GOT3 (cell line): ENCODE measurements at places on chromosomes 3 and 15.

DNA sequence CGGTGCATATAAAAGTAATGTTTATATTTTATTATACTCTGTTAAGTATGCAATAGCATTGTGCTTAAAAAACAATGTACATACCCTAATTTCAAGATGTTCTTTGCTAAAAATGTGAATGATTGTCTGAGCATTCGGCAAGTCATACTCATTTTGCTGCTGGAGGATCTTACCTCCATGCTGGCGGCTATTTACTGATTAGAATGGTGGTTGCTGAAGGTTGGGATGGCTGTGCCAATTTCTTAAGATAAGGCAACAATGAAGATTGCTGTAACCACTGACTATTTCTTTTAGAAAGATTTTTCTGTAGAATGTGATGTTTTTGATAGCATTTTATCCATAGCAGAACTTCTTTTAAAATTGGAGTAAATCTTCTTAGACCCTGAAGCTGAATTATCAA, 932.7 kb downstream of the ZPLD1 start:
- DNase-seq, result no peak

DNA sequence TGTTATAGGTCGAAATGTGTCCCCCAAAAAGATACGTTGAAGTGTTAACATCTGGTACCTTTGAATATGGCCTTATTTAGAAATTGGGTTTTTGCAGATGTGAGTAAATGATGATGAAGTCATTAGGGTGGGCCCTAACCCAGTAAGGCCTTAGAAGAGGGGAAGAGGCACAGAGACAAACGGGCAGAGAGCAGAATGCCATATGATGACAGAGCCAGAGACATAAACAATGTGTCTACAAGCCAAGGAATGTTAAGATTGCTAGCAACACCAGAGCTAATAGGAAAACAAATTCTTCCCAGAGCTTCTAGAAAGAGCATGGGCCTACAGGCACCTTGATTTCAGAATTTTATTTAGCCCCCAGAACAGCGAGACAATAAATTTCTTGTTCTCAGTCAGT, 693.1 kb upstream of the NECTIN3 start:
- no peak for DNase-seq

DNA sequence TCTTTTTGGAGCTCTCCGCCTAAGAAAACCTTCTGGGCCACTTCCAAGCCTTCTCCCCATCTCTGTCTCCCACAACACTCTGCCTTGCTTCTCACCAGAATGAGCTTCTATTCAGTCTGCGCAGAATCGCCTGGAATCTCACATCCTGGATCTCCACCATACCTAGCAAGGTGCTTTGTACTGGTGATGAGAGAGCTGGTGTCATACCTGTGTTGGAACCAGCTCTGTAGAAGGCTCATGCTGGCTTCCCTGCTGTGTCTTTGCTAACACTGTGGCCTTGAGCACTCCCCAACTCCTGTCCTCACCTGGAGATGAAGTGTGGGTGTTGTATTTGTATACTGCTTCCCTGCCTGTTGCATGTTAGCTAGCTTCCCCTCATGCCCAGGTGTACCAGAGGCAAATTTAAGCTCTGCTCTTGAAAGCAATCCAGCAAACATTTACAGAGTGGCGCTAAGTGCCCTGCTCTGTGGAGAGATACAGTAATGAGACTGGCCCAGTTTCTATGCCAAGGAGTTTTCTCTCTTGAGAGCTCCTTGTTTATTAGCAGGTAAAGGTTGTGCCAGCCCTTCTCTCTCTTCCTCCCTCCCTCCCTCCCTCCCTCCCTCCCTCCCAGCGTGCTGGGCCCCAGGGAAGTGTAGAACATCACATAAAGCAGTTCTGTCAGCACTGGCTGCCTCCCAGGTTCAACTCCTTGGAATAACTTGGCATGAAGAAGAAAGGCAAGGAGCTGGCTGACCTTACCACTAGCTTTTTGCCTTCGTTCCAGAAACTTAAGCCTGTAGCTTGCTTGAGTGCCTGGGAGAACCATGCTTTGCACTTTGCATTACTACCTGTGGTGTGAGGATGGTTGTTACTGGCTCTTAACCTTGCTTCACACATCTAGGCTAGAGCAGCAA, 54.9 kb downstream of the TRIM71 start:
- no peak for DNase-seq

DNA sequence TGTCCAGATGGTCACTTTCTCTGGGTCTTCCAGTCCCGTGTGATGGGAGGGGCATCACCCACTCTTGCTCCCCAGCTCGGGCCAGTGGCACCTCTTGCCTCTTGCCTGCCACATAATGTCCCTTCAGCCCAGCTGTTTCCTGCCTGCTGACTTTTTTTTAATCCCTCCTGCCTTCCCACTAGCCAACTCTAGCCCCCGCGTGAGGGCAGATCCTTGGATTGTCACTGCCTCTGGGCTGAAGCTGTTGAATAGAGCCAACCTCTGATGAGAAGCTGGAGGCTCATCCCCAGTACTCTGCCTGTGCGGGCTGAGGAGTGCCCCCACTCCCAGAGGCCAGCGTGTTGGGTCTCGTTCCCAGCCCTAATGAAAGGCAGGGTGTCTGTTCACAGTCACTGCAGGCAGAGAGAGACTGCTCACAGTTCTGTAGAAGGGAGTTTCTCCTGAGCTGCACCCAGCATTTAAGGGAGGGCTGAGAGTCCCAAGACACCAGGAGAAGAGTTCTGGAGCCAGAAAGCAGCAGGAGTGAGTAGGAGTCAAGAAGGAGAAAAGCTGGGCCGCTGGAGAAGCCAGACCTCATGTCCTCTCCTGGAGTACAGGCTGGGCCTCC, 30.1 kb upstream of the TIMP4 start:
- DNase-seq, result no peak

GRCh38 chr15:41827290-41827879, 507 bp upstream of the JMJD7 start:
- DNase-seq, result no peak

GRCh38 chr15:64883997-64884511, 27.6 kb upstream of the ANKDD1A start:
- peak; percentile 41 for DNase-seq

GRCh38 chr3:21524133-21524532, 226.9 kb downstream of the ZNF385D start:
- DNase-seq, result no peak

GRCh38 chr15:63492541-63493077, 11.8 kb upstream of the USP3 start:
- DNase-seq, result no peak

DNA sequence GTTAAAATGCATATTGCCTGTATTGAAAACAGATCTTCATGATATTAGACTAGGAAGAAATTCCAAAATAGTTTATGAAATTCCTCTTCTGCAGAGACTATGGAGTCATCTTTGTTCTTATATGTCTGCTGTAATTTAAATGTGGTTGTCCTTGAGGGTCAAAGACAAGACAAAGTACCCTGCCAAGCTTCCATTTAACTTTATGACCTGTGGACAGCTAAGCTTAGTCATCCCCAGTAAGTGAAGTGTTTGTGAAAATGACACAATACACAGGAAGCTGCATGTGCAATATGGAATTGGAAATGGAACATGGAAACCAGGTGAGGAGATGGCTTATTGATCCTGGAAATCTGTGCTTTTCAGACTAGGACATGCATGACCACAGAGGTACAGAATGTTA, 68.5 kb upstream of the GBE1 start:
- no peak for DNase-seq

DNA sequence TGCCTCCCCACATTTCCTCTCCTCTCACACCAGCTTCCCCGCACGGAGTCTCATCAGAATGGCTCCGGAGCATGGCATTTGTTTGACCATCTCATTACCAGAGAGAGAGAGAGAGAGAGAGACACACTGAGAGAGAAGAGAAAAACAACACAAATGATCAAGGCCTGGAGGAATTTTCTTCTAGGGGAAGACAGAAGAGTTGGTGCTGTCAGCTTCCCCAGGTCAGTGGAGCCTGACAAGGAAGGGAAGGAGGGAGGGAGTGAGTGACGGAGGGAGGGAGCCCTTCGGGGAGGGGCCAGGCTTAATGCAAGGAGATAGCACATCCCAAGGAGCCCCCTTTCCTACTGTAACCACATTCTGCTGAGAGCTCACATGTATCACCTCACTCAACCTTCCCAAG, 9.1 kb downstream of the ST8SIA2 start:
- no peak for DNase-seq

DNA sequence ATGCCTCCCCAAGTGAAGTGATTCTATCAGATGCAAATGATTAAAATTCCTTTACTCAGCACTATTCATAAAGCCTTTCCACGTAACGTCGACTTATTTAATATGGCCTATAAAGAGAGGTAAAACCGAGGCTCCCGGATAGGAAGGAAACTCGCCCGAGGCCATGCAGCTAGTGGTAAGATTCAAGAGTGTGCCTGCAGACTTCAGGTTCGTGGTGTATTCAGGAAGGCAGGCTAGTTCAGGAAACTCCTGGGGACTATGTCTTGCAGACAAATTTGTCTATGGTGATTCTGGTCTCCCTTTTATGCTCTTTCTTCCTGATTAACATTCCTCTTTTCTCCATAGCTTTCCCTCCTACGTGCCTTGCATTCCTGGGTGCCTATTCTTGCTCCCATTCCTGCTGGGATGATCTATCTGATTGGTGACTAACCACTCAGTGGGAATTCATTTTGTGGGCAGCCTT, 150.7 kb downstream of the SST start:
- DNase-seq, result no peak

DNA sequence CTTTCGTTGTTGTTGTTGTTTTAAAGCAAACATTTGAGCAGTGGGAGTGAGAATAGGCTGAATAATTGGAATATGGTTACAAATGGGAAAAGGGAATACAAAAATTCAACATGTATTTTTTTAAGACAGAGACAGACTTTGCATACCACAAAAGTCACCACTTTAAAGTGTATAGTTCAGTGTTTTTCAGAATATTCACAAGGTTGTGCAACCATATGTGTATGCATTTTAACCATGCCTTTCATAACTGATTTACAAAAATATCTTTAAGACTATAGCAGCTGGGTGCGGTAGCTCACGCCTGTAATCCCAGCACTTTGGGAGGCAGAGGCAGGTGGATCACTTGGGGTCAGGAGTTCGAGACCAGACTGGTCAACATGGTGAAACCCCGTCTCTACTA, 41.3 kb downstream of the EHHADH start:
- DNase-seq, result no peak

DNA sequence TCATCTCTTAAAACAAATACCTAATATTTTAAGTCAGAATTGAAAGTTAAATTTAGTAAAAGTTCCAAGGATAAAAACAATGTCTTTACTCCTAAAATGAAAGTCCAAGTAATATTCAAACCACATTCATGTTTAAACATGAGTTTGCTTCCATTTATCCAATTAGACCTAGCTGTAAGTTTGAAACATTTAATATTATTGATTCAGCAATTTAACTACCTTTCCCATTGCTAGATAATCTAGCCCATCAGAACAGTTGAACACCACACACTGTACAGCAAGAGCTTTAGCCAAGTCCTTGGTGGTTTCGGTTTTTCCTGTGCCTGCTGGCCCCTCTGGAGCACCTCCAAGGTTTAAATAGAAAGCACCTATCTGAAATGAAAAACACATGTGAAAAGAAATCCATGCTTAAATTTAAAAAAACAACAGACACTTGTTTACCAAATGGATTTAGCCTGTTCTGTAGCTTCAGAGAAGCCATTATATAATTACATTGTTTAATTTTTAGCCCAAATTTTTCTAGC, 97.8 kb downstream of the DNAH12 start:
- no peak for DNase-seq

GRCh38 chr3:135141672-135142071, 346.6 kb downstream of the EPHB1 start:
- no peak for DNase-seq

- DNase-seq, result no peak
Observed at GRCh38 chr3:57078635-57079473, 18.4 kb downstream of the SPATA12 start.

- no peak for DNase-seq
Observed at GRCh38 chr3:128131897-128132646, 8.5 kb upstream of the RUVBL1 start.

- no peak for DNase-seq
Observed at GRCh38 chr15:73809728-73810501, 56.8 kb upstream of the INSYN1 start.

- DNase-seq, result no peak
Observed at GRCh38 chr3:89957451-89957850, 850.0 kb downstream of the EPHA3 start.

GRCh38 chr15:28132524-28133275, 33.6 kb upstream of the OCA2 start:
- no peak for DNase-seq

DNA sequence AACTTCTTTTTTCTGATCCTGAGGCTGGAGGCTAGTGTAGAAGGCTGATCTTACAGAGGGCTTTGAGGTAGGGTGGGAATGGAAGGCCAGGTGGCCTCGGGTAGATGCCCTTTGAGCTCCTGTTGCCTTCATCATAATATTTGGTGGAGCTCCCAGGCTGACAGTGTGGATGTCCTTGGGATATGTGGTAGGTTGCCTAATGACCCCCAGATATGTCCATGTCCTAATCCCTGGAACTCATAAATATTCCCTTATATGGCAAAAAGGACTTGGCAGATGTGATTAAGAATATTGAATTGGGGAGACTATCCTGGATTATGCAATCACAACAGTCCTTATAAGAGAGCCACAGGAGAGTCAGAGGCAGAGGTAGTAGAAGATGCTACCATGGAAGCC, 5.5 kb downstream of the ADAMTSL3 start:
- DNase-seq, result no peak

GRCh38 chr3:117480525-117480924, 770.9 kb downstream of the TUSC7 start:
- DNase-seq, result no peak

GRCh38 chr15:64842986-64843561, 1.4 kb downstream of the PLEKHO2 start:
- no peak for DNase-seq

GRCh38 chr15:27989427-27989826, 109.7 kb downstream of the OCA2 start:
- DNase-seq, result no peak

DNA sequence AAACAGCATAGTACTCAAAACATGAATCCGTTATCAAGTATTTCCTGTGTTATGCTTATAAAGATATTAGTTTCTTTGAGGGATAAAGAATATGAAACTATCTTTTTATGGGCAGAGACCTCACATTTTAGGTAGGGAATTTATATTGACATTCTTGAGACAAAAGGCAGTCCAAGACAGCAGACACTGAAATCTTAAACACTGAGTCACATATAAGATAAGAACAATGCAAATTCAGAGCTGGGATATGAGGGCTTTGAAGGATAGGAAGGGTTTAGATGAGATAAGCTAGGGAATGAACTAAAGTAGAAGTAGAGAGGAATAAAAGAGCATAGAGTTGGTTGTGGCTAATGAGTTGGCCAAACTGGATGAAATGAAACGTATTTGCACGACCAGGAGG, 58.4 kb downstream of the ASTE1 start:
- DNase-seq, result no peak

DNA sequence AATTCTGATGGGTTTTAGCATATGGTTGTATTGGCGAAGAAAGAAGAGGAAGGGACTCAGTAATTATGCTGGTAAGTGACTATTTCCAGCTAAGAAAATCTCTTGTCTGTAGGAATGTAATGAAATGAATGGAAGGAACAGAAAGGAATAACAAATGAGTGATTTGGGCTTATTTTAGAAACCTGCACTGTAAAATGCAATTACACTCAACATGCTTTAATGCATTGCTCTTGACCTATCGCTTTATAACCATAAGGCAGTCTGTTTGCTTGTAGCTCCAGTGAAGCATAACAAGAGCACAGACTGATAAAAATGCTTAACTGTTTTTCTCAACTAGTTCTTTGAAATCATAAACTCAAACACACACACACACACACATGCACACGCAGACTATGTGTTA, 549.0 kb downstream of the ROBO2 start:
- DNase-seq, result no peak
